Activated CD4-positive, CD25-positive, alpha-beta regulatory T cell treated with anti-CD3 and anti-CD28 coated beads, Interleukin-2, amount 50 U/mL, for 72 hours (primary cell): ENCODE measurements at places on chromosomes 4 and X.

DNA sequence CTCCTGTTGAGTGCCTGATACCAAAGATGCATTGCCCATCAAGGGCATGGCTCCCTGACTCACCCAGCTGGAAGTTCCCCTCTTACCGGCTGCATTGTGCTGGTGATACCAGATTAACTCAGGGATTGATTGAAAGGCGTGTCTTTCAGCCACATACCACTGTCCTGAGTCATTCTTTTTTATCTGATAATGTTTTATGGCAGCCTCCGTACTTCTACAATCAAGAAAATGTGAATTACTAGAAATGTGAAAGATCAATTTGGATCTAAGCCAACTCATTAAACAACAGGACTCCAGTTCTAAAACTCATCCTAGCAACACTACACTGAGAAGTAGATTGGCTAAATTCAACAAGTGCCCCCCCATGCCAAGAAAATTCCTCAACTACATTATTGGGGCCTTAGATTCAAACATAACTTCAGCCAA lies 40.0 kb downstream of the TXK start:
- DNase-seq: no peak

DNA sequence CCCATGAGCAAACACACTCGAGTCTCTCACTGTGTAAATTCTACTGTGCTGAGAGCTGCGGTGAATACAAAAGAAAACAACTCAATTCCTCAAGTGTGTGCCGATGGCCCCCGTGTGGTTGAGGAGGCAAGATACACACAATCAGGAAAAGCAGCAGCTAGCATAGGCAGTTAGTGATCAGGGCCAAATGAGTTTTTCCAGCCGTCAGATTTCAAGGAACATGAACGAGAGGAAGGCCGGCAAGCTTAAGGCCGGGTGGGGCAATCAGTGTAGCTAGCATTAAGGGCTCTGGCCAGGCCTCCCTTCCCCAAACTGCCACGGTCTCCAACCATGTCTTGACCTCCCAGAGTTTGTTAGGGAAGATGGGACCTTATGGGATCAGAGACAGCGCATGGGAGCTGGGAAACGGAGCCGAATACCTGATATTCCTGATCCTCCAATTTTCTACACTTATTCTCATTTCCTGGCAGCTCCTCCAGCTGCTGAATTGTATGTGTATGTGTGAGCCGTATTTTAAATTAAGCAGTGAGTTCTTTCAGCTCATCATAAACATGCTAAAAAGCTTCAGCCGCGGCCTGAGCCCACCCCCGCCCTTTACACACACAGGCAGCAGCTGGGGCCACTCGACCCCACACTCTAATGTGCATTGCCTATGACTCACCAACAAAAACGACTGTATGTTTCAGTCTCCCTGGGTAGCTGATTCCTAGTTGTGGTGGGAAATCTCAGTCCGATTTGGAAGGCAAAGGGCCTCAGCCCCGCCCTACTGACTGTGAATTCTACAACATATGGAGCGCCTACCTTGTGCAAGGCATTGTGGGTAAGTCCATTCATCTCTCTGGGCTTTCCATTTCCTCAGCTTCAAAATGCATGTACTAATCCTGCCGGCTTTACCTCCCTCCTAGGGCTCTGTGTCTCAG lies 59.9 kb downstream of the RTL9 start:
- DNase-seq: no peak

DNA sequence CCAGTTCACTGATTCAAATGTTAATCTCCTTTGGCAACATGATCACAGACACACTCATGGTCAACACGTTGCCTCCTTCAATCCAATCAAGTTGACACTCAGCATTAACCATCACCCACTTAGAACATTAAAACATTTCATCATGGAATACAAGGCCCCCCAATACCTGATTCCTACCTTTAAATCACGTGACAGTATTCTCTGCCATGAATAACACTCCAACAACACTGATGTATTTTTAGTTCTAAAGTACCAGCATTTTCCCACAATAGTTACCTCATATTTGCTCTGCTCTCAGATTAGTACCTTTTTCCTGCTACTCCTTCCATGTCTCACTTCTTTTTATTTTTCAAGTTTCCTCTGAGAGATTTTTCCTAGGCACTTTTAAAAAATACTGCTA lies 19.6 kb downstream of the IL13RA2 start:
- no peak for DNase-seq

- DNase-seq: no peak
Measured at GRCh38 chrX:18946611-18947010, 37.3 kb downstream of the PHKA2 start.

- DNase-seq: no peak
Measured at GRCh38 chrX:23911126-23911835, 3.5 kb downstream of the CXorf58 start.

- no peak for DNase-seq
Measured at GRCh38 chr4:27149541-27150212, 289.0 kb downstream of the STIM2 start.

DNA sequence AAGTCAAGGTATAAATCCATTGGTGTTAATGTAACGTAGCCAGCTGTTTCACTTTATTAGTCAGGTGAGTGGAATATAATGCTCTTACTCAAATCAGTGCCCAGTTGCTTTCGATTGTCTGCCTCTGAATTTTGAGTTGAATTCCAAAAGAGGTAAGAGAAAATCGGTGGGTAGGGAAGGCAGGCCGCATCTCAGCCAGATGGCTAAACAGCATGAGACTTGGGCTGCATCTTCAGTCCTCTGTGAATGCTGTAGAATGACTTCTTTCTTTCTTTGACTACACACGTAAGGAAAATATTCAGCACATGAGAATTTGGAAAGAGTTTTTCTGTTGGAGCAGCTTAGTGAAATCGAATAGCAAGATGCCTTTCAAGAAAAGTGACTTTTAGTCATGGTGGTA lies 49.5 kb downstream of the TSPAN7 start:
- DNase-seq: no peak

DNA sequence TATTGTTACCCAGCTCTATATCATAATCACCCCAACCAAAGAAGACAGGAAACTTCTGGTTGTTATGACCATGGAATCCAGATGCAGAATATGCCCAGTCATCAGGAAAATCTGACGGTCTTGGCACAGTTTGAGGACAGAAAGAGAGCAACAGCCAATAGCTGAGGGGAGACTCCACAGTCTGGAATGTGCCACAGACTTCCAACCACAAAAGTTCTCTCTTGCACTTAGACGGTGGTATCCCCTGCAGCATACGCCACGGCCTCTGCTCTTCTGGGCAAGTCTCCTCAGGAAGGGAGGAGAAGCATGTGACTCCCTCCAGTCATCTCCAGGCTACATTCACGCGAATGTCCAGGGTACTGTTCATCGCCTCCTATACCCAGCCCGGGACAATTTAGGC lies 18.4 kb downstream of the ZNF827 start:
- no peak for DNase-seq

DNA sequence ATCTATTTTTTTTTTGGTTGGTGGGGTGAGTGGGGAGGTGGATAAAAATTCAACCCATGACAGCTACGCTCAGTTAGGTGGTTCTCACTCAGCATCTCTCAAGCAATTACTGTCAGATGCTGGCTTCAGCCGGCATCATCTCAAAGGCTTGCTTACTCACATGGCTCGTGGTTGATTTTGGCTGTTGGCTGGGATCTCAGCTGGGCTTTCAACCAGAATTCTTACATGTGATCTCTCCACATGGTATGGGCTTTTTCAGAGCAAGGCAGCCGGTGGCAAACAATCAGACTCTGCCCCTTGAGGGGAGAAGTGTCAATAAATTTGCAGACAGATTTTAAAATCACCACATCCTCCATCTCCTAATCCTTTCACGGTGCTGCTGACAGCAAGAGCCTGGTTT lies 47.2 kb downstream of the SLC34A2 start:
- DNase-seq: no peak

- DNase-seq: no peak
Measured at GRCh38 chrX:69066021-69066757, 99.1 kb downstream of the PJA1 start.

DNA sequence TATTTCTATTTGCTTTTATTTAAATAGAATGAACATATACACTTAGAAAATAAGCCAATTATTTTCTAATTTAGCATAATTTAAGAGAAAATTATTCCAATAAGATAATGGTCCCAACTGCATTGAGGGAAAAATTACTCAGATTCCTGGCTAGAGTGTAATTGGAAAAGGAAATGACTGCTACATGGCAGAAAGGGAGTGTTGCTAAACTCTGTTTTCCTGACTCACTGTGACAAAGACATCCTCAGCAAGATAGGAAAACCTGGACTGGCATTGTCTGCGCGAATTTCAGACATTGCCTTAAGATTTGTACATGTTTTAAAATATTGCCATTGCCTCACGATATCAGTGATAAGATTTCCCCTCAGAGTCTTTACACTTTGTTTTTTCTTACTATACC lies 8.2 kb downstream of the TNIP3 start:
- no peak for DNase-seq
